ENCODE measurements at places on chromosomes 1 and 21.

DNA sequence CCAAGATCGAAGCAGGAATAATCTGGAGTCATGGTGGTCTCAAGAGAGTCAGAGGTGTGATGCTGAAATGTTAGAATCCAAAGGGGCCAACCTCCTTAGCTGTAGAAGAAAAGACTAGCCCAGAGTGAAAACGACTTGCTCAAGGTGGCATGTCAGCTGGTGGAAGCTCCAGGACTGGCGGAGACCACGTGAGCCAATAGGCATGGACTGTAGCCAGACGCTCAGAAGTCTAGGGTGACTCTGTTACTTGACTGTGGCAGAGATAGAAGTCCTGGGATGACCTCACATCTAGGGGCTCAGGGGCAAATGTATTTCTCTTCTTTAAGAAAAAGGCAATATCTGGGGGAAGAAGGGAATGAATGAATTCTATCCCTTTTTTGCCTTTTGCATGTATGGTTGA, 267.4 kb downstream of the ATG4C start:
- no peak overlapping the region for H3K4me3 ChIP-seq
- no peaks in the 10 kb centered on the region for H3K36me3 ChIP-seq
- DNase-seq = no peak
- peaks cover 23% of the 10 kb centered on the region for H3K27me3 ChIP-seq

DNA sequence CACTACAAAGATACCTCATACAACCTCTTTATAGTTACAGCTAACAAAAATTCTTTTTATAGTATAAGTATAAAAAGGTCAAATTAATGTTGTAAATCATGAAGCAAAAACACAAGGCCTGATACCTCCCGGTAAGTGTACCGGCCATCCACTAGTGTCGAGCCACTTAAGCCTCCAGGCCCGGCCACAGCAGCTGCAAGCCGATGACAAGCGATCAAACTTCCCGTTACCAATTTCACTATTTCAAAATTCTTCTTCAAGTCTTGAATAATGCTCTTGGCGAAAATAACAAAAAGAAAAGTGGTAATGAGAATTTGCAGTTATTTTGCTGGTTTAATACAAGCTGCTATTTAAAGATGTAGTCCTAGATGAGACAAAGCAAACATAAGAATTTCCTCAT, 67.6 kb downstream of the USP24 start:
- no peak overlapping the region for H3K4me3 ChIP-seq
- H3K4me1 ChIP-seq = no peaks in the 10 kb centered on the region
- no peak for DNase-seq
- peaks cover 28% of the 10 kb centered on the region for H3K36me3 ChIP-seq
- H3K27ac ChIP-seq = no peak overlapping the region

GRCh38 chr1:94095112-94095637, 25.8 kb downstream of the ABCA4 start:
- H3K27ac ChIP-seq = peak overlapping the region; percentile 97
- H3K36me3 ChIP-seq = no peaks in the 10 kb centered on the region
- peaks cover 84% of the 10 kb centered on the region for H3K4me1 ChIP-seq
- no peaks in the 10 kb centered on the region for H3K27me3 ChIP-seq

GRCh38 chr1:200610846-200611245, 9.7 kb downstream of the KIF14 start:
- H3K36me3 ChIP-seq = no peaks in the 10 kb centered on the region
- H3K4me3 ChIP-seq = no peak overlapping the region
- peaks cover 10% of the 10 kb centered on the region for H3K4me1 ChIP-seq
- H3K27ac ChIP-seq = peak overlapping the region; percentile 52
- no peaks in the 10 kb centered on the region for H3K27me3 ChIP-seq

GRCh38 chr1:161772397-161772796, 6.3 kb downstream of the ATF6 start:
- DNase-seq = no peak
- no peak overlapping the region for H3K4me3 ChIP-seq
- no peak overlapping the region for H3K27ac ChIP-seq
- no peaks in the 10 kb centered on the region for H3K36me3 ChIP-seq

- no peaks in the 10 kb centered on the region for H3K27me3 ChIP-seq
- no peak overlapping the region for H3K27ac ChIP-seq
- peaks cover 48% of the 10 kb centered on the region for H3K36me3 ChIP-seq
Measured at GRCh38 chr1:20751462-20751990, 19.0 kb upstream of the SH2D5 start.

DNA sequence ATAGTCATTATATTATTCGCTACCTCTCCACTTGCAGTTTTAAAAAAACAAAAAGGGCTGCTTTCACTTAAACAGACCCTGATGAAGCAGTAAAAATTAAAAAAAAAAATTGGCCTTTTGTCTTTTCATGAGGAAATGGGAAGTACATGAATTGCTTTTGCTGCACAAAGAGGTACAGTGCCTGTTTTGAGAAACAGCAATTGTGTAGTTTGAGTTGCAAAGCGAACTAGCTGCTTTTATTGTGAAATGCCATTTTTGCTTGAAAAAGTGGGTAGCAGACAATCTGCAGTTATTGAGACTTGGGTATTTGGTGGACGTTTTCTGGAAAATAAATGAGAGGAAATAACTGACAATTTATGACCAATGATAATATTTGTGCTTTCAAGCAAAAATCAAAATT, 7.0 kb downstream of the DIP2A start:
- peaks cover 8% of the 10 kb centered on the region for H3K4me1 ChIP-seq
- H3K36me3 ChIP-seq = peaks cover 10% of the 10 kb centered on the region
- no peak for DNase-seq
- H3K4me3 ChIP-seq = no peak overlapping the region
- H3K27ac ChIP-seq = no peak overlapping the region

- no peak overlapping the region for H3K4me3 ChIP-seq
- H3K4me1 ChIP-seq = peaks cover 20% of the 10 kb centered on the region
- no peak overlapping the region for H3K27ac ChIP-seq
- no peaks in the 10 kb centered on the region for H3K27me3 ChIP-seq
- H3K36me3 ChIP-seq = peaks cover 4% of the 10 kb centered on the region
- no peak for DNase-seq
Measured at GRCh38 chr1:245772325-245772724, 617.5 kb downstream of the KIF26B start.

GRCh38 chr1:195376190-195376589, 1232.0 kb downstream of the KCNT2 start:
- H3K36me3 ChIP-seq = no peaks in the 10 kb centered on the region
- H3K27me3 ChIP-seq = no peaks in the 10 kb centered on the region
- H3K27ac ChIP-seq = no peak overlapping the region
- no peak for DNase-seq

DNA sequence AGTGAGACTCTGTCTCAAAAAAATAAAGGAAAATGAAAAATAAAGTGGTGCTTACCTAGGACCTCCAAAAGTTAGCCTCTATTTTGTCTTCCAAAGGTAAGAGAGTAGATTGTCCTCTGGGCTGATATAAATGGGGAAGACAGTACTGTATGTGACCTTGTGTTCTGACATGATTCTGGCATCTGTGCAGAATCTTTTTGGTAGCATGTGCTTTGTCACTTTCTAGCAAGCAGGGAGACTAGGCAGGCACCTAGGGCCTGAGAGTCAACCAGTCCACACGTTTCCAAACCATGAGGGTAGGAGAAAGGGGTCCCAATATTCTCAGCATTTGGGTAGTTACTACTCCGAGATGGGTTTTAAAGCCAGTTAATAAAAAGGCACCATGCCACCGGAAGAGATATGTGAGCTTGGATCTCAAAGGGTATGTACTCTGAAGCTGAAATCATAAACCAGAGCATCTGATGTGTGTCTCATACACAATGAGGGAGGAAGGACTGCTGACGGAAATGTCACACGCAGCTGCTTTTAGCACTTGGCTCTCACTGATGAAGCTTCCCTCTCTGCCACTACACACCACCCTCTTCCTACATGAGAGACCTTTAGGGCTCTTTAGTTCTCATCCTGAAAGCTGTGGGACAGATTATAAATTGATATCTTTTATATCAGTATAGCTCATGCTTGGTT, 27.0 kb upstream of the SLC16A1 start:
- H3K4me1 ChIP-seq = no peaks in the 10 kb centered on the region
- no peaks in the 10 kb centered on the region for H3K27me3 ChIP-seq
- no peak for DNase-seq
- no peaks in the 10 kb centered on the region for H3K36me3 ChIP-seq

DNA sequence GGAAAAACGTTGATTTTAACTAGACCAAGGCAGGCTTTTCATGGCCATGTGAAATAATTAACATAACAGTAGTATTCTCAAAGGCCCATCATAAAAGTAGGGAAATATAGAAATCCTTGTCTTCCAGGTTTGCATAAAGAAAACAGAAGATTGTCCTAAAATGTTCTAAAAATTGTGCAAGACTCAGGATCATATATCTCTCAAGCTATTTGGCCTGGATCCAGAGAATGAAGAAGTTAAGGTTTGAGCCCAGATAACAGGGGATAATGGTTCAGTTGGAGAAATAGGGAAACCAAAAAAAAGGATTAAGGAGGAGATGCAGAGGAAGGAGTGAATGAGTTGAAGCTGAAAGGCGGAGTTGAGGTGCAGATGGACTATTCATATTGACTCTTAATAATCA, 555.5 kb upstream of the NR5A2 start:
- H3K4me3 ChIP-seq = no peak overlapping the region
- H3K4me1 ChIP-seq = no peaks in the 10 kb centered on the region
- no peak overlapping the region for H3K27ac ChIP-seq
- no peaks in the 10 kb centered on the region for H3K36me3 ChIP-seq
- H3K27me3 ChIP-seq = no peaks in the 10 kb centered on the region

- peaks cover 32% of the 10 kb centered on the region for H3K4me1 ChIP-seq
- H3K4me3 ChIP-seq = no peak overlapping the region
- no peak for DNase-seq
Measured at GRCh38 chr1:198449261-198449660, 91.2 kb downstream of the ATP6V1G3 start.

DNA sequence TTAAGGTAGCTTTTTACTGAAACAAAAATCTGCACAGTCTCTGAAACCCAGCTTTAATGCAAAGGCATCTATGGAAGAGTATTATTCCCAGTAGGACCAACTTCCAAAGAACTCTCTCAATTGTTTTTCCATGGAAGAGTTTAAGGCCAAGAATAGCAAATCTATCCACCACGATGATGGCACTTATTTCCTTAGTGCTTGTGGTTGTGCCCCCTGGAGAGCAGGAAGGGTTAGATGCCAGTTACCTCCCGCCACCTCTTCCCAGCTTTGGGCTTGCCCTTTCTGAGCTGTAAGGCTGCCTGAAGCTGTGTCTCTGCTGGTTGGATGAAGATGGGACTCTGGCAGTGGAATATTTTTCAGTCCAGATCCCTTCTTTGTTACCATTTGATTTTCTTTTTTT, 4.8 kb upstream of the ATP1A1 start:
- no peak overlapping the region for H3K4me3 ChIP-seq
- peaks cover 20% of the 10 kb centered on the region for H3K27me3 ChIP-seq

DNA sequence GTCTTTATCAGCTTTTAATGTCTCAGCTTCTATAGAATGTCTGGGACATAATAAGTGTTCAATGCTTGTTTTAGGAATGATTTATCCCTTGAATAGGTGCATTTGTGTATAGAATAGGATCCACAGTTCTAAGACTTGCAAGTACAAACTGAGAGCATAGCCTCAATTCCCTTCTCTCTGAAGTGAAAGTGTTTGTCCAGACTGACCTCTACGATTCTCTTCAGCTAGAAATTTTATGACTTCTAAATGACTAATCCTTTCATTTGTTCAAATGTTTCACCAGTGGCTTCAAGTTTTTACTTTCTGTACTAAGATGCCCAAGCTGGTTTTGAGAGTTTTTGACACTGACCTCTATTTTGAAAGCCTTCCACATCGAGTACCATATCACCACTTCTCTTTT, 608.2 kb upstream of the ADGRL4 start:
- H3K27ac ChIP-seq = no peak overlapping the region
- H3K36me3 ChIP-seq = no peaks in the 10 kb centered on the region
- DNase-seq = no peak
- H3K4me3 ChIP-seq = no peak overlapping the region
- H3K27me3 ChIP-seq = no peaks in the 10 kb centered on the region

- DNase-seq = no peak
- peaks cover 12% of the 10 kb centered on the region for H3K4me1 ChIP-seq
- H3K27me3 ChIP-seq = no peaks in the 10 kb centered on the region
Measured at GRCh38 chr1:221868593-221869303, 126.9 kb upstream of the DUSP10 start.

GRCh38 chr1:229092377-229093237, 178.3 kb upstream of the RAB4A start:
- peaks cover 24% of the 10 kb centered on the region for H3K27me3 ChIP-seq
- H3K36me3 ChIP-seq = no peaks in the 10 kb centered on the region
- no peak for DNase-seq
- peaks cover 8% of the 10 kb centered on the region for H3K4me1 ChIP-seq
- no peak overlapping the region for H3K27ac ChIP-seq

DNA sequence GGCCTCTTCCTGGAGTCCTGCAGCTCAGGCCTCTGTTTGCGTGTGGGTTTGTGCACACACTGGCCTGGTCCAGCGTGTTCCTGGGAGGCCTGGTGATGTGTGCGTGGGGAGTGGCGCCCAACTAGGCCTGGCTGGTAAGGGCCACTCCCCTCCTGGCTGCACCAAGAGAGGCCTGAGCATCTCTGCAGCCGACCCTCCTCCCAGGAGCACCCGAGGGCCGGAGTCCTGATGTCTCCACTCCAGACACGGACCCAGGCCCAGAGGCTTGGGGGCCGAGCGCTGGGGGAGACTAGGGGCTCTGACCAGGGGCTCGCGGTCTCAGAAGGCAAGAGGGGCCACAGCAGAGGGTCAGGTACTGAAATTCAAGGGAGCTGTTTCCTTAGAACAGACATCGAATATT, 33.3 kb downstream of the MORN1 start:
- no peak overlapping the region for H3K27ac ChIP-seq
- H3K4me3 ChIP-seq = no peak overlapping the region
- DNase-seq = no peak
- H3K36me3 ChIP-seq = peaks cover 4% of the 10 kb centered on the region

DNA sequence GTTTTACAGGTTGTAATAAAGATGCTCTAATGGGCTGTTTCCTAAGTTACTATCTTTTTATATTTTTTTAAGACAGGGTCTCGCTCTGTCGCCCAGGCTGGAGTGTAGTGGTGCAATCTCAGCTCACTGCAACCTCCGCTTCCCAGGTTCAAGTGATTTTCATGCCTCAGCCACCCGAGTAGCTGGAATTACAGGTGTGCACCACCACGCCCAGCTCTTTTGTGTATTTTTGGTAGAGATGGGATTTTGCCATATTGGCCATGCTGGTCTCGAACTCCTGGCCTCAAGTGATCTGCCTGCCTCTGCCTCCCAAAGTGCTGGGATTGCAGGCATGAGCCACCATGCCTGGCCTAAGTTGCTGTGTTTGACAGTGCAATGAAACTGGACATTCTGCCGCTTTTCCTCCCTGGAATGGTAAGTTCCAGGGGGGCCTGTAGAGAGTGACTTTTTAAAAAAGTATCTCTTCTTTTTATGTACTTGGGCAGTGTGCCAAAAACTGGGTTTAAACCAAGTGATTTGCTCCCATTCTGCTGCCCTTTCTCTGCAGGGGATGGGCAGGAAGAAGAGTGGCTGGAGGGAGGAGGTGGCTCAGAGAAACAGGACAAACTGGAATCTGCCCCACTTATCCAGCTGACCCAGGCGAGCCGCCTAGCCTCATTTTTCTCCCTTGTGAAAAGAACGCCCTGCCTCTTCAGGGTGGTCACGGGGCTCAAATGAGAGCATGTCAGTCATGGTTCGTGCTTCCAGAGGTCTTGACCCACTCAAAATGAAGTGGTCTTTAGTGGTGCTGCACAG, 2.3 kb downstream of the SLC37A1 start:
- no peak for DNase-seq
- peak overlapping the region; percentile 84 for H3K4me3 ChIP-seq
- peaks cover 56% of the 10 kb centered on the region for H3K4me1 ChIP-seq
- no peaks in the 10 kb centered on the region for H3K27me3 ChIP-seq
- H3K36me3 ChIP-seq = peaks cover 19% of the 10 kb centered on the region

Measured in osteocyte (in vitro differentiated cells).